Cortex of kidney (tissue), 1 donor: ENCODE measurements at places on chromosomes 12 and 14.

GRCh38 chr12:88247241-88247643 is 105.1 kb downstream of the TMTC3 start:
- DNase-seq: no peak

- no peak for DNase-seq
These were observed 356.4 kb downstream of the FOXG1 start for GRCh38 chr14:29123017-29123416.

GRCh38 chr14:81784084-81784483 is 250.4 kb upstream of the SEL1L start:
- no peak for DNase-seq

GRCh38 chr12:92445253-92446082 is 257.3 kb upstream of the PLEKHG7 start:
- DNase-seq: no peak

- DNase-seq: no peak
These were observed 126.7 kb upstream of the AEBP2 start for GRCh38 chr12:19312637-19313036.

DNA sequence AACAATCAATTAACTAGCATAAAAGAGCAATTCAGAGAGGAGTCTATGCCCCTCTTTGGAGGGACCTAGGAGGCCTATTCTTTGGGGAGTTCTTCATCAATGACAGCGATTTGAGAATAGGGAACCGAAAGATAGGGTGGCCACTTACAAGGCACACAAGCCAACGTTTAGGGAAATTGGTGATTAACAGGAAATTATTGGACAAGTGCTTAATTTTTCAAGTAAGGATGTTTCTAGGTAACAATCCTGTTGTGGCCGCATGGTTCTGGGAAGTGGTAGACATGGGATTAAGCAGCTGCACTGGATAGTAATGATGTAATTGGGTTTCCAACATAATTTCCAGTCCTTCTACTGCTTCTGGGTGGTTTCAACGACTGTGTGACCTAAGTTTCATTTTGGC is 83.2 kb downstream of the HMGA2 start:
- DNase-seq: no peak

- DNase-seq: no peak
These were observed 21.5 kb downstream of the P2RX2 start for GRCh38 chr12:132639956-132640520.

DNA sequence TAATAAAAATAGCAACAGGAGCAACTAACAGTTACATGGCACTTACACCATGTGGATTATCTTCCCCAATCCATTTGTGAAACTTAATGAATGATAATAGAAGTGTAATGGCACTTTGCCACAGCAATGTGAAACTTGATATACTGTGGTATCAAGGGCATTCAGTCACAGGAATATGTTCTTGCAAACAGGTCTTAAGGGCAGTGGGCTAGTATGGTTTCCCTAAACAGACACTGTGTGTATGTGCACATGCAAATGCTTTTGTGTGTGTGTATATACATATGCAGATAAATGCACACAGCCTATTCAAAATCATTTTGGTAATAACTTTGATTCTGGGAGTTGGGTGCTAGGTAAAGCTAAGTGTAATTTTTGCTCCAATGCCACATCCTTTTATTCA is 26.2 kb upstream of the ARHGAP5 start:
- DNase-seq: no peak

DNA sequence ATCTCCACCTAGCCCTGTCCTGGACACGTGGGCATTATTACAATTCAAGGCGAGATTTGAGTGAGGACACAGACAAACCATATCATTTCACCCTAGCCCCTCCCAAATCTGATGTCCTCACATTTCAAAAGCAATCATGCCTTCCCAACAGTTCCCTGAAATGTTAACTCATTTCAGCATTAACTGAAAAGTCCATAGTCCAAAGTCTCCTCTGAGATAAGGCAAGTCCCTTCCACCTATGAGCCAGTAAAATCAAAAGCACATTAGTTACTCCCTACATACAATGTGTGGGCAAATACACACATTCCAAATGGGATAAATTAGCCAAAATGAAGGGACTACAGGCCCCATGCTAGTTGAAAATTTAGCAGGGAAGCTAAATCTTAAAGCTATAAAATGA is 546.0 kb upstream of the LMO3 start:
- no peak for DNase-seq

- DNase-seq: no peak
These were observed 647.4 kb downstream of the MED13L start for GRCh38 chr12:115630136-115630535.

DNA sequence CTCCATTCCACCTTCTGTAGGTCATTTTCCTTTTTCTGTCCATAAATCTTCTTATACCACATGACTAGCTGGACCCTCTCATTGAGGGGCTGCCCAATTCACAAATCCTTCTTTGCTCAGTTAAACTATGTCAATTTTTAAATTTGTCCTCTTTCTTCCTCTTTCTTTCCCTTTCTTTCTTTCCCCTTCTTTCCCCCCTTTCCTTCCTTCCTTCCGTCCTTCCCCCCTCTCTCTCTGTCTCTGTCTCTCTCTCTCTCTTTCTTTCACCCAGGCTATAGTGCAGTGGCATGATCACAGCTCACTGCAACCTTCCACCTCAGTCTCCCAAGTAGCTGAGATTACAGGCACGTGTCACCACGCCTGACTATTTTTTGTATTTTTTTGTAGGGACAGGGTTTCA is 47.1 kb upstream of the TMEM263 start:
- DNase-seq: no peak

DNA sequence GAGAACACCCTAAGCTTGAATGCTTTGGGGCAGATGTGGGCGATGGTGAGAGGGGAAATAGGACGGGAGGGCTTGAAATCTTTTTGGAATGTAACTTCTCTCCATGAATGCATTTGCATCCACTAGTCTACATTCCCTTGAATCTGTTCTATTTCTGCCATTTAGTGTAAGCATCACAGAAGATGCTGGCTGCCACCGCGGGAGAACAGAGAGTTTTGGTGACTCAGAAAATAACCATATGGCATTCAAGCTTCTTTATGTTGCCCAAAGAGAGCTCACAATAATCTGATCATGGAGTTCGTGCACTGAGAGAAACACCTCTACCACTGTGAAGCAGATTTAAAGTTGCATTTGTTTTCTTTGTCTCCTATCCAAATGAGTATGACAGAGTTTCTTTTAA is 52.6 kb upstream of the OTX2 start:
- no peak for DNase-seq

DNA sequence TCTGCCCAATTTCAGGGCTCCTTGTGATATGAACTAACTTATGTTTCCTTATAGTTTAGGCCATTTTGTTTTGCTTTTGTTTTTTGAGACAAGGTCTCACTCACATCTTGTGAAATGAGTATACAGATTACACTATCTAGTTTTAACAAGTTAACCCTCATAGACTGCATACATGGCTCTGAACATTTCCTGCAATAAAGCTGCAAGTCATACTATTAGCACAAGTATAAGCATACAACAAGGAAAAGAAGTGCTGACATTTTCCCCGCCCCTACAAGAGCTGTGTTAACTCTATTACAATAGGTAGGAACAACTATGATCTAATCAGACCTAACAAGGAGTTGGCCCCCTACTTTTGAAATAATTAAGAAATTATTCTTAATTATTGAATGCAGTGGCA is 35.9 kb downstream of the CCDC177 start:
- DNase-seq: no peak

- no peak for DNase-seq
These were observed 46.7 kb downstream of the GXYLT1 start for GRCh38 chr12:42097971-42098370.

DNA sequence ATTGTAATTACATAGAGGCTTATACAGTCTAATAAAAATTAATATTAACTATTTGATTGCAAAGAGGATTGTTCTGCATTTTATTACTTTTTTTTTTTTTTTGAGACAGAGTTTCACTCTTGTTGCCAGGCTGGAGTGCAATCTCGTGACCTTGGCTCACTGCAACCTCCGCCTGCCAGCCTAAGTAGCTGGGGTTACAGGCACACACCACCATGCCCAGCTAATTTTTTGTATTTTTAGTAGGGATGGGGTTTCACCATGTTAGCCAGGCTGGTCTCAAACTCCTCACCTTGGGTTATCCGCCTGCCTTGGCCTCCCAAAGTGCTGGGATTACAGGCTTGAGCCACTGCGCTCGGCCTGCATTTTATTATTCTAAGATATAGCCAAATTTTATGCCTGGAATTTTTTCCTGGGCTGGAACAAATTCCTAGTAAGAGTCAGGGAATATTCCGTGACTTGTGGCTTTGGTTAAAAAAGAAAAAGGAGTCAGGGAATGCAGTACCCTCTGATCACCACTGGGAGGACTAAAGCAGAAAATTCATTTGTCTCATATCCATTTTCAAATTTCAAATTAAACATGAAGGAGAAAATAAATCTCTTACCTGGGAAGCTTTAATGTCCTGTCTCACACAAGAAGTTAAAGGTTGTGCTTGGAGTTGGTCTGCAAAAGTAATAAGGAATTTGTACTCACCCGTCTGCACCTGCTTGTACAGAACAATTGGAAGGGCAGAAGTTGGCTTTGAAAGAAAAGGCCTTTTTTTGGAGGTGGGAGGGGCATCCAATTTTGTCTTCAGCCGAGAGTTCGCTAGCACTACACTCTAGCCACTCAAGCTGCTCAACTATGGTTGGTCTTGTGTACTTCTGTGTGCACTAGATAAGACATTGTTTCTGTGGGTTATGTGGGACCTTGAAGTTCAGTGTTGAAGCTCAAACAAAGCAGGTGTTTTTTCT is 8.7 kb downstream of the MARK3 start:
- DNase-seq: no peak

DNA sequence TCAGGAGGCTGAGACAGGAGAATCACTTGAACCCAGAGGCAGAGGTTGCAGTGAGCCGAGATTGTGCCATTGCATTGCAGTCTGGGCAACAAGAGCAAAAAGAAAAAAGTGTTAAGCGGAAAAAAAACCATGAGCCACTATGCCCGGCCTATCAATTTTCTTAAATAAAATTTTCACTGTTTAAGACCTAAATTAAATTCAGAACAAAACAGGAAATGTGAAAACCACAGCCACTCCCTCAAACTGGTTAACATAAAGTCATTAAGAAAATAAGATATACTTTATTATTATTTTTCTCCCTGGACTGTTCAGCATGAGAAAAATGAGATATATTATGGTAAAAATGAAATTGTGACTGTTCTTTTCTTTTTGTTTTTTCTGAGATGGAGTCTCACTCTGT is 44.6 kb upstream of the GCH1 start:
- DNase-seq: no peak

- no peak for DNase-seq
These were observed 1.7 kb downstream of the USP44 start for GRCh38 chr12:95549392-95550084.

DNA sequence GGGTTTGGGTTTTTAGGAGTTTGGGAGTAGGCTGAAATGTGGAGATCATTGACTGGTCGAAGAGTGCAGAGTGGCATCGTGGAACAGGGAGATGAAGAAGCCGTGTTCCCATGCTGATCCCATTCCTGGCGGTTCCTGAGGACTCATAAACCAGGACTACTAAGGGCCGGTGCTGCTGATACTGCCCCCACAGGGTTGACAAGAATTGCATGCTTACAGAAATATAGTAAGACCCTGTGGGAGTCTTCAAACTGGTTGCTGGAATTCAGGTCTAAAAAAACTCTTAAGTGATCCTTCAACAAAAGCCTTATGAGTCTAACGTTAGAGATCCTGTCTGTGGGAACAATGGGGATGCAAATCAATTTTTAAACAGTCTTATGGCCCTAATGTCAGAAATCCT is 64.0 kb upstream of the ARHGAP5 start:
- no peak for DNase-seq

DNA sequence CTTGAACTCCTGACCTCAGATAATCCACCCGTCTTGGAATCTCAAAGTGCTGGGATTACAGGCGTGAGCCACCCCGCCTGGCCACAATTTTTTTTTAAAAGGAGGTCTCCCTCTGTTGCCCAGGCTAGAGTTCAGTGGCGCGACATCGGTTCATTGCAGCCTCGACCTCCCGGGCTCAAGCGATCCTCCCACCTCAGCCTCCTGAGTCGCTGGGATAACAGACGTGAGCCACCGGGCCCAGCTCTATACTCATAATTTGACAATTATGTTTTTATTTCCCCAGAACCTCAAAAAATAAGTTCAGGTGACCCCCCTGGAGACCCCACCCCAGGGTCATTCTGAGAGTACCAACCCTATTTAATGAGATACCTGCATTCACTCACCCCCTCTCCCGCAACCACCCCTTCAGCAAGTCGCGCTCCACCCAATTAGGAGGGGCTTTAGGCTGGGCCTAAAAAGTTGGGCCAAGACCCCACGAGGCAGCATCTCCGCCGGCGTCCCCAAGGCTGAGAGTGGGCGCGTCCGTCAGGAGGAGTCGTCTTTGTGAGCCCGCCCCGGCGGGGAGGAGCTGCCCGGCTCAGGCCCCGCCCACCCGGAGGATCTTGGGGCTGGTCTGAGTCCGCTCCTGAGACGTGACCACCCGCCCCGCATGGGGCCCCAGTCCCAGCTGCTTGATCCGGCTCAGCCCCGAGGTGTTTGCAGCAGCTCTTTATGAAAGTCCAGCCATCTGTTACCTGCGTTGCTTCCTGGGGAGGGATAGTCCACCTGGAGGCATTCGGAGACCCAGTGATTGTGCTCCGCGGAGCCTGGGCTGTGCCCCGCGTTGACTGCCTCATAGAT is at the start of gene ANKRD33:
Gene ANKRD33, plus strand, starts transcription at position 628 of the 840 bp plus-strand sequence. Its CDS starts 84 bp downstream, at position 712.
- no peak for DNase-seq

DNA sequence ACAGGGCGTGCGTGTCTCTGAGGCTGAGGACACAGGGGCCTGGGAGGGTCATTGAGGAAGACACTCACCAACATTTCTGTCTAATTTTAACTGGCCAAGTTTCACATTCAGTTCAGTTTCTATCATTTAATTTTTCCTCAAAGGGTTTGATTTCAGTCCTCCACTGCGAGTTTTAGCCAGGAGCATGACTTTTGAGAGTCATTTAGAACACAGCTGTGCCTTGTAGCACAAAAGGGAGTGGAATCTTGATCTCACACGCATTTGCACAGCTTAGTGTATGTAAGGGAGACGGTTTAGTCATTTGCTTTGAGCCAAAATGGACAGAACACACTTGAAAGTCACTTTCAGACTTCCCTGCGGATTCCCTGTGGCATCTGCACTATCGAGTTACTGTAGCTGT is 1090.8 kb downstream of the BCL11B start:
- DNase-seq: no peak

- no peak for DNase-seq
These were observed 248.8 kb downstream of the APAF1 start for GRCh38 chr12:98893675-98894411.

DNA sequence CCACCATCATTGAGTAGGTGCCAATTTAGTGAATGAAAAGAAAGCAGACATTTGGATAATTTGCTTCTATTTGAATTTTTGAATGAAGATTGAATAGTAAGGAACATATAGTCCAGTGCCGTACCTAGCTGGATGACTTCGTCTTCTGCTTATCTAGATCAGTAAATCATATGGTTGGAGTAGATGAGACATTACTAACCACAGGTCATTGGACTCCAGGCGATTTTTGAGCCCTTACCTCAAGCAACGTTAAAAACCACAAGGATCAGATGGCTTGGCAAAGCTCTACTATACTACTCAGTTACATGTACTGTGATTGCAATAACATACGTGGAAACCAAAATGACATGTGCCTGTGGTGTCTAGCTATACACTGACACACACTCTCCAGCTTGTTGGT is 1.7 kb upstream of the SPATS2 start:
- DNase-seq: no peak

GRCh38 chr14:105888784-105889665 is 362.6 kb downstream of the TMEM121 start:
- no peak for DNase-seq
